Small intestine (tissue), 16 donors: ENCODE measurements at places on chromosomes 13 and 19. TPM values are rescaled to one million over a fixed set of nuclear protein-coding genes. Genes with fewer than 3 reads are reported as not detected.

Gene PIK3R2
- polyA plus RNA-seq = 71.3 TPM

Gene TTYH1
- not detected for polyA plus RNA-seq

Gene FPR1
- 1.6 TPM for polyA plus RNA-seq

Gene TSHZ3
- 3.4 TPM for polyA plus RNA-seq

DNA sequence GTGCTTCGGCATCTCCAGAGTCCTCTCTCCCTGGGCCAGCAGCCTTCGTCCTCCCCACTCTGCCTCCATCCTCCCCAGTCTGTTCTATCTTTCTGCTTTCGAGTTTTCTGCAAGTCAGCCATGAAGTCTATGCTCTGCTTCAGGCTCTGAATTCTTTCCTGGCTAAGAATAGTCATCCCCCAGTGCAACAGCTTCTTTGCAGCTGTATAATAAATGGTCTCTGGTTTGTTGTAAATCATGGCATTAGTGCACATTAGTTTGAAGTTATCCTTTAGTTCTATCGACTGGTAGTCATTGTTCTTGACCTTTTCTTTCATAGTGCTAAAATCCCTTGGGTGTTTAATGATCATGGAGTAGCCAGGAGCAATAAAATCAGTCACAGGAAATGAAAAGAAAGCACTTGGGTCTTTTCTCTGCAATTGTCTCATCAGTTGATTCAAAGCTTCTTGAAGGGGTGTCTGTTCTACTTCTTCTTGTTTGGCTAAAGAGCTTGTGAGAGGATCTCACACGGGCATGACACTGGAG, 46.2 kb upstream of the SOX21 start:
- no peaks in the 10 kb centered on the region for H3K36me3 ChIP-seq
- H3K4me1 ChIP-seq = no peaks in the 10 kb centered on the region
- DNase-seq = no peak
- H3K27me3 ChIP-seq = peaks cover 6% of the 10 kb centered on the region

DNA sequence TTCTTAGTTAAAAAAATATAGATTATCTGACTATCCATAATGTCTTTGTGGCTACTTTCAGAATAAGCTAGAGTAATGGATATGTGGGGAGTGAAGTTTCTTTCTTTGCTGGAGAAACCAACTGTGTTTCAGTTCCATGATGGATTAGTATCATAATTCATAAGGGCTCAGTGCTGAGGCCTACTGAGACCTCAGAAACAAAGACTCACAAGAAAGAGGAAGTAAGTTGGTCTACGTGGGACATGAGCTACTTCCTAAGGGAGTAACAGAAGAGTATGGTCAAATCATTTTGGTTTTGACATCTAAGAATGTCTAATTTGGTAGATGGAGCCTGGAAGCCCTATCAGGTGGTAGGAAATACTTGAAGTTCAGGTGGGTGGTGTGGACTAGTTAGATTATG, 99.0 kb upstream of the HTR2A start:
- no peaks in the 10 kb centered on the region for H3K27me3 ChIP-seq
- no peaks in the 10 kb centered on the region for H3K36me3 ChIP-seq
- H3K27ac ChIP-seq = no peak overlapping the region
- H3K4me1 ChIP-seq = no peaks in the 10 kb centered on the region
- no peak overlapping the region for H3K4me3 ChIP-seq

- no peak overlapping the region for H3K27ac ChIP-seq
- no peak overlapping the region for H3K4me3 ChIP-seq
- H3K36me3 ChIP-seq = no peaks in the 10 kb centered on the region
- H3K4me1 ChIP-seq = no peaks in the 10 kb centered on the region
- H3K27me3 ChIP-seq = no peaks in the 10 kb centered on the region
- DNase-seq = no peak
Measured at GRCh38 chr13:76871432-76871831, 14.8 kb downstream of the KCTD12 start.

DNA sequence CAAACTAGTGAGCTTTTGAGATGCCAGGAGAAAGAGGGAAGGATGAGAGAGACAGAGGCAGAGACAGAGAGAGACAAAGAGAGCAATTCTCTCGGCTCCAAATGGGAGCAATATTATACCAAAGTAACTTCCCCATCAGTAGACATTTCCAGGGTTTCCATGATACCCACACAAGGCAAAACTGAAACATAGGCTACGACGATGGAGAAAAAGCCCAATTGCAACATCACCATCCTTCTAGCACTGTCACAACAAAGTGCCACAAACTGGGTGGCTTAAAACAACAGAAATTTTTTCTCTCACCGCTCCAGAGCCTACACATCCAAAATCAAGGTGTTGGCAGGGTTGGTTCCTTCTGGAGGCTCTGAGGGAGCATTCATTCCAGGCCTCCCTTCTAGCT, 81.4 kb downstream of the KCTD12 start:
- no peaks in the 10 kb centered on the region for H3K36me3 ChIP-seq
- no peaks in the 10 kb centered on the region for H3K4me1 ChIP-seq
- H3K27ac ChIP-seq = no peak overlapping the region
- H3K4me3 ChIP-seq = no peak overlapping the region

GRCh38 chr19:50569938-50570540, 1.8 kb upstream of the LRRC4B start:
- H3K4me3 ChIP-seq = no peak overlapping the region
- peaks cover 22% of the 10 kb centered on the region for H3K27me3 ChIP-seq
- no peaks in the 10 kb centered on the region for H3K4me1 ChIP-seq
- no peak overlapping the region for H3K27ac ChIP-seq
- no peak for DNase-seq

DNA sequence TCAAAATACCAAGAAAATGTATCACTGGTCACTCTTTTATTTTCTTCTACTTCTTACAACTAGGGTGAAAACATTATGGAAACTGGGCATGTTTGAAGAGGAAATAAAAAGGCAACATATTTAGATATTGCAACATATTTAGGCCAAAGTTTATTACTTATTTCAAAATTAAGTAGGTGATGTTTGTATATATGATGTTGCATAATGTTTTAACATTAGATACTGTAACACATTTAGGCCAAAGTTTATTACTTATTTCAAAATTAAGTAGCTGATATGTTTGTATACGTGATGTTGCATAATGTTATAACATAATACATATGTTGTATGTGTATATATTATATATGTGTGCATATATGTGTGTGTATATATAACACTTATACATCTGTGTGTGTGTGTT, 451.3 kb downstream of the LIG4 start:
- H3K4me3 ChIP-seq = no peak overlapping the region
- H3K27me3 ChIP-seq = no peaks in the 10 kb centered on the region
- no peak overlapping the region for H3K27ac ChIP-seq
- no peak for DNase-seq

DNA sequence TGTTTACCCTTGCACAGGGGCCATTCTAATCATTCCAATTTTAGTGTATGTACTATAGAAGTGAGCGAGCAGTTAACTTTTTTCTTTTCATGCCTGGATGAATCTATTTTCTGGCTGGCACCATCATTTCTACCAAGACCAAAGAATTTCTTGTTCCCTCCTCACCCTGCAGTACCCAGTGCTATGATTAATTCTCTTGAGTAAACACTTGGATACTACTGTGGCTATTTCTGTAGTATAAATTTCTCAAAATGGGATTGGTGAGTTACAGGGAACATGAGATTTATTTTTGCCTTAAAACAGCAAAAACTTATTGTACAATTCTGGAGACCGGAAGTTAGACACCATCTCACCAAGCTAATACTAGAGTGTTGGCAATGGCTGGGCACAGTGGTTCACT, 7.6 kb downstream of the ZNF446 start:
- H3K27me3 ChIP-seq = no peaks in the 10 kb centered on the region
- DNase-seq = no peak
- peaks cover 36% of the 10 kb centered on the region for H3K36me3 ChIP-seq
- no peak overlapping the region for H3K27ac ChIP-seq
- no peak overlapping the region for H3K4me3 ChIP-seq
